ENCODE measurements at places on chromosomes 12 and 14.

GRCh38 chr12:124314766-124315165 is 19.9 kb downstream of the RFLNA start:
- no peak for DNase-seq

GRCh38 chr14:90695997-90696660 is 120.1 kb downstream of the TTC7B start:
- no peak for DNase-seq

- peak; percentile 89 for DNase-seq
Observed at GRCh38 chr12:121538699-121539061, 42.1 kb downstream of the KDM2B start.

DNA sequence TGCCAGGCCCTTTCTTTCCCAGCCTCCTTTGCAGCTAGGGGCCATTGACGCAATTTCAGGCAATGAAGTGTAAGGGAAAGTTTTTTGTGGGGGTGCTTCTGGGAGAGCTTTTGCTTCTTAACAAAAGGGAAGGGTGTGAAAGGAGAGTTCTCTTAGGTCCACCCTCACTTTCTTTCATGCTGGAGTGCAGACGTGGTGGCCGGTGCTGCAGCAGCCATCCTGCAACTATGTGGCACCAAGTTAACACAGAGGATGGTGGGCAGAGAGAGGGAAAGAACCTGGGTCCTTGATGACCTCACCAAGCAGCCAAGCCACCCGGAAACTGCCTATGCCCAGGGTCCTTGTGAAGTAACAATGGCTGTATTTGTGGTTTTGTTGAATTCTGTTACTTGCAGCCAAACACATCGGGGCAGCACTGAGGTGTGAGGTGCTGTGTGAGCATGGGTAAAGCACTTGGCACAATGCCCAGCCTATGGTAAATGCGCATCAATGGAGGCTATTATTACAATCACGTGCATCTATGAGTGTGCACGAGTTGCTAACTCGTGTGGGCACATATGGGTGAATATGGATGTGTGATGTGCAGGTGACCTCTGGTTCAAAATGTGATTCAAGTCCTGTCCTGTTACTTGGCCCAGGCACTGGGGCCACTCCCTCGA is 122.6 kb downstream of the CALM1 start:
- DNase-seq: peak; percentile 20

- no peak for DNase-seq
Observed at GRCh38 chr12:8483079-8483478, 27.3 kb downstream of the CLEC6A start.

DNA sequence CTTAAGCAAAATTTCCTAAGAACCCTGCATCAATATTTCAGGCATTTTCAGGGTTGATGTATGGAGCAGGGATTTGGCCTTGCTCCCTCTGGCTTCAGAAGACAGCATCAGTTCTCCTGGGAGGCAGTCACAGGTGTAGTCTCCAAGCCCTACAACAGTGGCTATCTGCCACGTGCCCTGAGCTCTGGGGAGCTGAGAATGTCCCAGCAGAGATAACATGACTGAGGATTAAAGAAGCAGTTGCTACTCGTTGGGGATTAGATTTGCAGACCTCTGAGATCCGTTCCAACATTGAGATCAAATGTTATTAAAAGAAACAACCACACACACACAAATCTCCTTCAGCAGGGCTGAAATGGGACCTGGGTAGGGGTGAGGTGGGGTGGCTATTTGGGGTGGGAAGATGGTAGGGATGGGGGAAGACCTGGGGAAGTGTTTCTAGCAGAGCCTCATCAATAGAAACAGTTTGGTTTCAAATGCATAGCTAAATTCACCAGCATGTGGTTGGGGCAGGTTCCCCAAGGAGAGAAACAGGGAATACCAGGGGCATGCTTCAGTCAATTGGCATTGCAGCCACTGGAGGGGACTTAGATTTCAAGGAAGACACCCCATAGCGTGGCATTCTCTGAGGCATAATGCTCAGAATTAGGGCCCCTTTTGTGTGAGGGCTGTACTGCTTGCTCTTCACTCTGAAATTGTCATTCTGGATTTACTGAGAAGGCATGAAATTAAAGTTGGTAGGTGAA is 15.2 kb upstream of the FAM234B start:
- DNase-seq: no peak

GRCh38 chr14:21233457-21234076 is 35.7 kb downstream of the HNRNPC start:
- no peak for DNase-seq

DNA sequence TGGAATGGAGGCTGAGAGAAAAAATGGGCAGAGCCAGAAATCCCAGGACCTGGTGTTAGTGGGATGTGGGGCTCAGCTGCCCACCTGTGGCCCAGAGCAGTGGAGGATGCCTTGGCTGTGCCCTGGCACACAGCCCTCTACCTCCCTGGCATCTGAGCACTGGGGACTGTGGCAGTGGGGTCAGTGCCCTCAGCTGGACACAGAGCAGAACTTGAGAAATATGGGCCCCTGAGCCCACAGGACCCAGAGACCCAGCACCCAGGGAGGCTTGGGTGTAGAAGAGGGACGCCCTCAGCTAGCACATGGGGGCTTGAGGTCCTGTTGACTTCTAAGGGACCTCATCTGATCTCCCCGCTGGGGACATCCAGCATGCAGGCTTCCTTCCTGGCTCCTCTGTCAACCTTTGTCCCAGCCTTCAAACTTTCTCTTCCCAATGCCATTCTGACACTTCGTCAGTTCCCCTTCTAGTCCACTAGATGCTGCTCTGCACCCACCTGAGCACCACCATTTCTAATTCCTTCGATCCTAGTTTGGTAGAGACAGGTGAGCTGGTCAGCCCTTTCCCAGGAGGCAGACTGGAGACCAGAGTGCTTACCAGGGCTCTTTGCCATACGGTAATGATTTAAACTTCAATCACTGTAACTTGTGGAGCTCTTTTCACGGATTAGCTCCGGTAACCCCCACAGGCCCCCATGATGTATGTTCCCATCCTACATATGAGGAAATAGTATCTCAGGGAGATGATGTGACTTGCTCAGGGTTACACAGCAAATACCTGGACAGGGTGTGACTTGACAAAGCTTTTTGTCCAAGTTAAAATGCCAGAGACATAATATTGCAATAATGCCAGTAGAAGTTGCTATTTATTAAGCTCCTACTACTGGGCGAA is 143.7 kb downstream of the ASCL4 start:
- peak; percentile 80 for DNase-seq

- DNase-seq: peak; percentile 79
Observed at GRCh38 chr14:73777420-73777819, 63.2 kb upstream of the PNMA1 start.

- DNase-seq: peak; percentile 72
Observed at GRCh38 chr14:36069535-36069900, 107.0 kb downstream of the PTCSC3 start.

GRCh38 chr14:23916004-23916403 is 37.6 kb upstream of the DHRS4 start:
- DNase-seq: no peak

- no peak for DNase-seq
Observed at GRCh38 chr12:65238609-65239008, 39.9 kb upstream of the MSRB3 start.

GRCh38 chr12:193261-193660 is 20.7 kb downstream of the SLC6A12 start:
- no peak for DNase-seq

DNA sequence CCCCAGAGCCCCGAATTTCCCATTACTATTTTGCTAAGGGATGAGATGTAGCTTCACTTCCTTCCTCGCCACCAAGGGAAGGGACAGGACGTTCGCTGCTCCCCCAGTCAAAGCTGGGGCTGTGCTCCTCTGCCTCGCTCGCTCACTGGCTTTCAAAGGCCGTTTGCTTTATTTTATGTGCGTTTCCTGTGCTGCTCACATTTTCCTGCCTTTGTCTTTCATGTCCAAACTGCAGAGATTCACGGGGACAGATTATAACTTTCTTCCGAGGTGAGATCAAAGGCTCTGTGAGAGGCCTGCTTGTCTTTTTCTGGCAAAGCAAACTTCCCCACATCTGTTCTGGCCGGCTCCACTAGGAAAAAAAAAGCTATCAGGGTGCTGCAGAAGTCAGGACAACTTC is 76.0 kb upstream of the FZD10 start:
- no peak for DNase-seq

GRCh38 chr12:114938487-114939210 is 254.7 kb upstream of the TBX3 start:
- DNase-seq: no peak

DNA sequence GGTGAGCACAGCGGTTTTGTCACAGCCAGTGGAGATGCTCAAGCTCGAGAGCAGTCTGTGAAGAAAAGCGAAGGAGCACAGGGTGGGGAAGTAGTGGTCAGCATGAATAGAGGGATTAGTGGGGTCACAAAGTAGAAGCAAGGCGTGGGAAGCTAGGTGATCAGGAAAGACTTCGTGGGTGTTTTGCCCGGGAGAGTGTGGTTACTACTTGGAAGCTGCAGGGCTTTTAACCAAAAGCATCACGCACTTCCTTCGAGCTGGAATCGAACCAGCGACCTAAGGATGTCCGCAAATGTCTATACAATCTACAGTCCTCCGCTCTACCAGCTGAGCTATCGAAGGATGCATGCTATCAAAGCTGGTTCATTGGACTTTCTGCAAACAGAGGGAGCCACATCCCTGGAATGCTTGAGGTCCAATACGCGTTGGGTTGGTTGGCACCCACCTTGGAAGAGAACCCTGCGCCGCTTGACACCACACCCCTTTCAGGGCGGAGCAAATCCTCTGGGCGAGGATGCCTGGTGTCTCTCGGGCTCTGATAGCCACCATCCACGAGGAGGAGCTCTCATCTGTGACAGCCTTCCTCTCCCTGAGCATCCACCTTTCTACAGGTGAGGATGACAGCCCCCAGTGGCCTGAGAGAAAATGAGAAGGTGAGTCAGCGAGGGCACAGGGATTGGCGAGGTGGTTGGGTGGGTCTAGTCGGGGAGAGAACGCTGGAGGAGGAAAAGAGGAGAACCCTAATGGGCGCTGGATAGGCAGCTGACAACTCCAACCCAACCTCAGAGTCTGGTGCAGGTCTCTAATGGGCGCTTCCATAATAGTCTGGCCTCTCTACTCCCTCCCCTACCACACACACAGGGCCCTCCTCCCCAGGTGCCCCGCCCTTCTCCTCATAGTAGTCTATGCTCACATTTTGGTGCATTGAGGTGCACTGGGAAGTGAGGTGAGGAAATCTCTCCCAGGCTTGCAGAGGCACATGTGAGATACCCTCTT is 16.0 kb upstream of the OR6S1 start:
- peak; percentile 96 for DNase-seq

- no peak for DNase-seq
Observed at GRCh38 chr14:81625343-81625742, 91.7 kb upstream of the SEL1L start.

GRCh38 chr12:128353301-128353700 is 86.3 kb downstream of the TMEM132C start:
- no peak for DNase-seq

- DNase-seq: no peak
Observed at GRCh38 chr12:94994312-94994711, 9.2 kb downstream of the NDUFA12 start.

DNA sequence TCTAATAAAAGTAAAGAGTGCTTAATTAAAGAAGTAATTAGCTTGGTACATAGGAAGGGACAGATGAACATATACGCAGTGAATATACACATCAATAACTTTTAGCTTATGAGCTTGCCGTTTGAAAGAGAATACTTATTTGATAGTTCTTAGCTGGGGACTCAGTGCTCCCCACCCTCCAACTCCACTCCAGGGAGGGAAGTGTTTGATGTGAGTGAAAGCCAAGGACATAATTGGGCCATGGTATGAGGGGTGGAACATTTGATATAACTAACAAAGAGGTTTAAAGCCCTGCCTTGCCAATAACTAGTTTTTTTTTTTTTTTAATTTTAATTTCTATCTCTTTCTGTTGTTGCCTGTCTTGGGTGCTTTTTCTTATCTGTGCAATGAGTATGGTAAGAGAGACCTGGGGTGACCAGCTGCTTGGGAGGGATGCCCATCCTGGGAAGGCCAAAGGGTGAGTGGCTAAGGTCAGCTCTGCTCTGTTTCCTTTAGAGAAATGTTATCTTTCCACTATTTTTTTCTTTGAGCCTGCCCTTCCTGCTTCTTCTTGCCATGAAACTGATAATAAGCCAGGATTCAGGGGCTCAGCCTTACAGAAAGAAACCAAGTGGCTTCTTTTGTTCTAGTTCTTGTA is 132.8 kb upstream of the CPSF6 start:
- DNase-seq: no peak

DNA sequence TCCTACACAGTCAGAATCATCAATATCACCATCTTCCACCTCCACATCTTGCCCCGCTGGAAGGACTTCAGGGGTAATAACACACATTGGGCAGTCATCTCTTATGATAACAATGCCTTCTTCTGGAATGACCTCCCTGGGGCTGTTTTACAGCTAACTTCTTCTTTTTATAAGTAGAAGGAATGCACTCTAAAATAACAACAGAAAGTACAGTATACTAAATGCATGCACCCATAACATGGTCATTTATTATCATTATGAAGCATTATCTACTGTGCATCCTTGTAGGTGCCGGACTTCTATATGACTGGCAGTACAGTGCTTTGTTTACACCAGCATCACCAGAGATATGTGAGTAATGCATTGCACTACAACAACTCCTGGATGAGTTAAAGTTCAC is 19.0 kb upstream of the NUAK1 start:
- no peak for DNase-seq

GRCh38 chr14:85575617-85575898 is 45.6 kb downstream of the FLRT2 start:
- DNase-seq: no peak

- DNase-seq: no peak
Observed at GRCh38 chr12:124953689-124954405, 35.1 kb downstream of the DHX37 start.

GRCh38 chr12:46825591-46826414 is at the start of gene SLC38A4:
Gene SLC38A4, minus strand, starts transcription at chr12:46825997. Its CDS starts 32,926 bp downstream, at chr12:46793071.
- DNase-seq: peak; percentile 80

- DNase-seq: no peak
Observed at GRCh38 chr12:42735861-42736361, 146.4 kb upstream of the PRICKLE1 start.

DNA sequence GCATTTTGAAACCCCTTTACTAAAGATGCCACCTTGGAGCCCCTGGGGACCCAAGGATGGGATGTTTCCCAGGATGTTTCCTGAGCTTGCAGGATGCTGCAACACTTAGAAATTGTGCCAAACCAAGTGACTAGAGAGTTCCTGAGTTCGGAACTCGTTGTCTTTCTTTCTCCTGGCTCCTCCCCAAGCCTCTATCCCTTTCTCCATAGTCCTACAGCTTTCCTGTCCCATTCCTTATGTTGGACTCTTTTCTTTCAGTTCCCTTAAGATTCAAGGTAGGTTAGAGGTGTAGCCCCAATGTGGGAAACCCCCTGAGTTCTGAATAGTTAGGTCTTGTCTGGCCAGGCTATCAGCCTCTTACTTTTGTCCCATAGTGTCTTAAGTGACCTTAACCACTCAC is 1.4 kb upstream of the KIF5A start:
- DNase-seq: no peak

DNA sequence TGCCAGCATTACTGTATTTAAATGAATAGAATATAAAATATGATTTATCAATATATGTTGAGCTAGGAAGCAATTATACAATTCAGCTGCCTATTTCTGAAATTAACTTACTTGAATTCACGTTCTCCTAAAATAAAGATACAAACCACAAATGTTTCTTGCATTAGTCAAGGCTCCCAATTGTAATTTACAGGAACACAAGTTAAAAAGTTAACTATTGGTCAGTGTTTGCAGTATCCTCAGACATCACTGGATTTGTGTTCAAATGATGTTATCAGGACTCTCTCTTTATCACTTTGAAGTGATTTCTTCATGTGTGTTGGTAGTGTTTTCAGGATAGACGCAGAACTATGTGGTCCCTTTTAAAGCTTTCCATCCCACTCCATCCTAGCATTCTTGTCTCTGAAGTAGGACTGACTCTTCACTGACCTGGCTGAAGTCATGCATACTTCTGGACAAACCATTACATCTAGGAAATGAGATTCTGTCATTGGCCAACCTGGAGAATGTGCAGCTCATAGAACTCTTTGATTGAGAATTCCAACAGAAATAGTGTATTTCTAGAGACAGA is 156.1 kb downstream of the KICS2 start:
- DNase-seq: no peak
